HepG2 (cell line): ENCODE measurements at places on chromosomes 4 and X. TPM values are rescaled to one million over a fixed set of nuclear protein-coding genes. Genes with fewer than 3 reads are reported as not detected.

Gene LRAT
- not detected in 2 replicates for total RNA-seq

- peaks cover 8% of the 10 kb centered on the region; the same call in 1 of the 2 replicates for H3K4me1 ChIP-seq
- H3K4me3 ChIP-seq = no peak overlapping the region
- no peaks in the 10 kb centered on the region for H3K27me3 ChIP-seq
- no peaks in the 10 kb centered on the region for H3K36me3 ChIP-seq
- H3K27ac ChIP-seq = no peak overlapping the region
Observed at GRCh38 chr4:128942607-128943006, 133.1 kb downstream of the JADE1 start.

DNA sequence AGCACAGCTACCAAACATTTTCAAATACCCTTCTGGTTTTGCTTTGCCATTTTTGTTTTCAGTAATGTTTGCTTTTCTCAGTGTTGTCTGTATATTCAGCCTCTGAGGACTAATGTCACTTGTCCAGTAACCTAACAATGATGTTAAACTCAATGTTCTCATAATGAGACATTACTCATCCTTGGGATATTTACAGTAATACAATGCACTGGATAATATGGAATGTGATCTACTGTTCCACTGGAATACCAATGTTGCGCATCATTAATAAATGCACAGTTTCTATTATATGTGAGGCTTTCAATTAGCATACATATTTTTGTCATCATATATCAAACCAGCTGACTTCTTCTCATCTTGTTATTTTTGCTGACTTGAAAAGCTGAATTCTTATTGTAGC, 259.1 kb downstream of the SH2D1A start:
- no peaks in the 10 kb centered on the region for H3K36me3 ChIP-seq
- H3K27ac ChIP-seq = no peak overlapping the region
- no peaks in the 10 kb centered on the region for H3K4me1 ChIP-seq
- no peaks in the 10 kb centered on the region for H3K27me3 ChIP-seq
- no peak overlapping the region for H3K4me3 ChIP-seq

GRCh38 chr4:1305781-1306455, 16.2 kb downstream of the MAEA start:
- no peaks in the 10 kb centered on the region for H3K27me3 ChIP-seq
- H3K4me3 ChIP-seq = no peak overlapping the region
- peaks cover 8% of the 10 kb centered on the region; the same call in 2 of the 3 replicates for H3K36me3 ChIP-seq
- no peak for DNase-seq
- peak overlapping the region; percentile 58 for H3K27ac ChIP-seq

DNA sequence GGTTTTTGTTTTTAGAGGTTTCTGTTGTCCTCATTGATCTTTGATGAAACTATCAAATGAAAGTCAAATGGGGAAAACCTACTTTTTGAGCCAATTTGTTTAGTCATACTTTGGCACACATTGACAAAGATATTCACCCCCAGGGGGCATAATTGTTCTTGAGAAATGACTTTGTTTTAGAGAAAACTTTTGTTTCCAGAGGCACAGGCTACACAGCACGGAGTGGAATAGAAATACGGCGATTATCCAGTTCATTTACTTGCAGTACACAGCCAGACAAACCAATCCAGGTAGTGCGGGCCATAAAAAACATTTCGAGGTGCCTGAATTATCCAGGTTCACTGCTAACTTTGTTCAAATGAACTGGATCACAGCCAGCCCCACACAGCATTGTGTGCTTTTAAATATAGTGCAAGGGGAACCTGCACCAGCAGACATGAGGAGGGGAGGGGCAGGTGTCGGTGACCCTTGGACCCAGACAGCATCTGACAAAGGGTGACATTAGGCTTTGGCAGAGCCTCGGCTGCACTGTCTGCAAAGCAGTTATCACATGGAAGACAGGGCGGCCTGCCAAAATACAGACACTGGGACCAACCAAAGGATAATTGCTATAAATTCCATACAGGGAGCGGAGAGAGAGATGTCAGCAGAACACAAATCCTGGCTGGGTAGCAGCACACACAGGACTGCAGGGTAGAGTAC, 179.6 kb upstream of the NOCT start:
- no peak overlapping the region for H3K27ac ChIP-seq
- H3K27me3 ChIP-seq = no peaks in the 10 kb centered on the region
- H3K36me3 ChIP-seq = no peaks in the 10 kb centered on the region
